ENCODE measurements at places on chromosomes 2 and 18.

- no peak for DNase-seq
These were observed 53.9 kb downstream of the ANKRD44 start for GRCh38 chr2:197256547-197257170.

DNA sequence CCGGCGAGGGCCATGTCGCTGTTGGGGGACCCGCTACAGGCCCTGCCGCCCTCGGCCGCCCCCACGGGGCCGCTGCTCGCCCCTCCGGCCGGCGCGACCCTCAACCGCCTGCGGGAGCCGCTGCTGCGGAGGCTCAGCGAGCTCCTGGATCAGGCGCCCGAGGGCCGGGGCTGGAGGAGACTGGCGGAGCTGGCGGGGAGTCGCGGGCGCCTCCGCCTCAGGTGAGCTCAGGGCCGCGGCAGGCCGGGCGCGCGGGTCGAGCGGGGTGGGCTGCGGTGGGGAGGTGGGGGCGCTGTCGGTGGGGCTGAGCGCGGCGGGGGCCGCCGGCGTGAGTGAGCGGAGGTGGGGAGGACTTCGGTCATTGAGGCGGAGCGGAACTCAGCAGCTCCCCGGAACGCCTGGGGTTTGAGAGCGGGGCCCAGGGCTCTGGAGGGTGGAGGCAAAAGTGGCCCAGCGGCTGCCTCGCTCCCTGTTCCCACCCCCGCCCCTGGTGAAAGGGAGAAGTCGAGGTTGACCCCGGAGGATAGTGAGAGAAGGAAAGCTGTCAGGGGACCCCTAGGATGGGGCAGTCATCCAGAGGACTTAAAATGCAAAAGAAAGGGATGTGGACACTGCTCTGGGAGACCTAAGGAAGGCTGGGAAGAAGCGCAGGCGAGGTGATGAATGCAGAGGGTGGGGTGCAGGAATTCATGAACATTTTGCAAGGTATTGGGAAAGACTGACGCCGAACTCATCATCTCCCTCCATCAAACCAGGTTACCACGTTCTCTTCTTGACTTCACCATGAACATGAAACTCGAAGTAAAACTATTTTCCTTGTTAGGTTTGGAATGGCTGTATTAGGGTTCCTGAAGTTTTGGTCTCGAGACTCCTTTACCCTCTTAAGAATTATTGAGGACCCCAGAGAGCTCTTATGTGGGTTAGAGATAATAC is 633 bp downstream of the MALT1 start:
- no peak for DNase-seq

DNA sequence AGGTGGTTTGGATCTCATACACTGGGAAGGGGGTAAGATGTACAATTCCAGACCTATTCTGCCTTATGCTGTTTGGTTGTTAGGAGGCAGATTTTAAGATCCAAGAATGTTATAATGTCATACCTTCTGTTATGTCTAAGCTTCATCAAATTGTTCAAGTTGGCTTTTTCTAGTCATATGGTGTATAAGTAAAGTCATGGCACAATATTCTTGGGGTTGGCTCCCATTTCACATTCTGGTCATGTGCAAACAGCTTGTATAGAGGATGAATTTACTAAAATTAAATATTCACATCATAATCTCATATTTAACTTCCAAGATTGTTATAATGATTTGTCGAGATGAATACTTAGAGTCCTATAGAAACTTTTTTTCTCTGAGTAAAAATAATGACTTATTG is 424.9 kb upstream of the HNMT start:
- no peak for DNase-seq

DNA sequence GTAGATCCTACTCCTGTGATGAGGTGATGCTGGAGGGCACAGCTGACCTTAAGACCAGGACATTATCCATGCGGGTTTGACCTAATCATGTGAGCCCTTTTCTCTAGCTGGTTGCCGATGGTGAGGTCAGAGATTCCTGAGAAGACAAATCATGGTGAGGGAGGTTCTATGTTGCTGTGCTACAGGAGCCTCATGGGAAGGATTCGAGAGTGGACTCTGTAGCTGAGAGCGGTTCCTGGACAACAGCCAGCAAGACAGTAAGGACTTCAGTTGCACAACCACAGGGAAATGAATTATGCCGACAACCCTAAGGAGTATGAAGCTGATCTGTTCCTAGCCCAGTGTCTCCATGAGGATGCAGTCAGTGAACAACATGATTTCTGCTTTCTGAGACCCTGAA is 80.4 kb downstream of the EPB41L3 start:
- DNase-seq = no peak

DNA sequence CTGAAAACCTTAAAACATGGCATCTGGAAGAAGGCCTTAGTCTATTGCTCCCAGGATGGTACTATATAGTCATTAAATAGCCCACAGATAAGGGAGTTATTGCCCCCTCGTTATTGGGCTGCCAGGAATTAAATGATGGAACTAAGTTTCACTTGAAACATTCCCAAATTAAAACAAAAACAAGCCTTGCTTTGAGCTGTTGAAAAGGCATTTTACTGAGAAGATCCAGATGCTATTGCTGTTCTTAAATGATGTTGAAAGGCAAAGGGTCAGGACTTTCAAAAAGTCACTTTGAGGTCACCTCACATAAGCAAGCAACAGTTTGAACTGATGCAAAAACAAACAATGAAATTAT is 2.0 kb upstream of the AMMECR1L start:
- no peak for DNase-seq

DNA sequence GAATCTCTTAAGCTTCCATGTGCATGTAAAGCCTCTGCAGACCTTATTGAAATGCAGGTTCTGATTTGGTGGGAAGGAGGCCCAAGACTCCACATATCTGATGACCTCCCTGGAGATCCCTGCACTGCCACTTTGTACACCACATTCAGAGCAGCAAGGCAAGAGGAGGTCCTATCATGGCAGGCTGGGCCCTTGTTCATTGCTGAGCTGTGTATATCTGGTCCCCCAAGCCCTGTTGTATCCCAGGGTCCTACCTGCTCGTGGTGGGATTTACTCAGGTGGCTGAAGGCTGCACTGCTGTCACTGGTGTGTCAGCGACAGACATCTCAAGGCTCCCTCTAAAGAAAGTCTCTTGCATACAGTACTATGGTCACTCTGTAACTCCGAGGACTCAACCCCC is 114.2 kb downstream of the ST6GAL2 start:
- no peak for DNase-seq

DNA sequence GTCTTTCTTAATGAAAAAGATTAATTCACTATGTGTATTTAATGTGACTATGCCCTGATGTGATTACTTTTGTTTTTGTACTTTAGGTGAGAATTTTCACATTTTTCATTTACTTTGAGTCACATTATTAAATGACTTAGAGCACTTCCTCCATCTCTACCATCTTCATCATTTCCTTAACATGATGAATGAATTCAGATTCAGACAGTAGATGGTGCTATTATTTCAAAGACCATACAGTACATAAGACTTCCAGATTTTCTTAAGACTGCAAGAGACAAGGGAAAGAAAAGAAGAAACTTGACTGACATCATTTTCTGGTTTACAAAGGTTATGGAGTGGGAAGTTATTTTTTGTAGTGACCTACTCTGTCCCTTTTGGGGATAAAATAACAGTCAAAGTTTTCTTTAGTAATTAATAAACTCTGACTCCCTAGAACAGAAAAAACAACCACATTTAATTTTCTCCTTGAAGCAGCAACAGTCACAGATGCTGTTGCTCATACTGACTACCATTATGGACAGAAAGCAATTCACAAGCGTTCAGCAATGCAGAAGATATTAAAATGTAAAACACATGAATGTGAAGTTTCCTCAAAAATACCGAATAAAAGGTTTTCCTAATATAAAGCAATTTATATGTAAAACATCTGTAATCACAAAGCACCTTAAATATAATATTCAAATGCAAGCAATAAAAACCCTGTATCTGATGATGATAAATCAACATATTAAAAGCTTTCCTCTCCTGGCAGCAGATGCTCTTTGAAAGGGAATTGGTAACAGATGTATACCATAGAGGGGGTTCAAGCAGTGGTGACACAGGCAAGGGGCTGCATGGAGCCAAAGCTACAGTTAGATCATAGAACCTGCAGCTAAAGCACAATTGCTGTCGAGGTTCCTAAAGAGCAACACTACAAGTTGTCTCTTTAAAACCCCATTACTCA is 1010.9 kb upstream of the NXPH2 start:
- no peak for DNase-seq

GRCh38 chr2:202009019-202009481 is 24.6 kb upstream of the FZD7 start:
- no peak for DNase-seq

- no peak for DNase-seq
These were observed 896 bp upstream of the SLC8A1 start for GRCh38 chr2:40452786-40453185.

- no peak for DNase-seq
These were observed 303.1 kb upstream of the FBXO11 start for GRCh38 chr2:48209214-48209885.

DNA sequence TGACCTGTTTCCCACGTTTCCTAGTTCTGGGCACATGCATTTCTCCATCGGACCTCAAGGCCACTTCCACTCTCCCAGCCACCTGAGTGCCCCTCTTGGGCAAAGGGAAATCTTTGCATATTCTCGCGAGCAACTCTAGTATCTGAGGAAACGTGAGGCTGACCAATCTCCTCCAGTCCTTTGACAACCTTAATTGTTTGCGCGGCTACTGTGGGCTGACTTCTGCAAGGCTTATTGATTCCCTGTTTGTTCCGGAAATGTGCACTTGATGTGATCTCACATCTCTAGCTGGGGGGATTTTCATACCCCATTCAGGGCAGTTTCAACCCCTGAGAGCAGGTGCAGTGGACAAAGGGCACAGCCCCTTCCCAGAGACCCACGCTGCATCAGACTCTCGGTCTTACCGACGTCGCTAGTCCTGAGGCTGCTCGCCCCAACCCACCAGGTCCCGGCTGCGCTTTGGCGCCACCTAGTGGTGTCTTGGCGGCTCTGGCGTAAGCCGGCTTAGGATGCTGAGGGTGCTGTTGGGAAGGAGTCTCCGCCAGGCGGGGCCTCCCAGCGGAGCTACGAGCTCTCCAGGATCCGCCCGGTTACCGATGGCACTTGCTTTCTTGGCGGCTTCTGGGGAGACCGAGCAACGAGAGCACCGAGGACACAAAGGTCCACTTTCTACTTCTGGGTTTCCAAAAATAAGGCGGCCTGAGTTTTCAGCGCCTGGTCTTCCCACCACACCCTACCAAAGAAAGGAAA is 24.8 kb upstream of the SPR start:
- peak; percentile 92 for DNase-seq

- DNase-seq = no peak
These were observed 20.5 kb downstream of the SLC3A1 start for GRCh38 chr2:44295633-44296359.

GRCh38 chr2:65033178-65033577 is 23.0 kb upstream of the CEP68 start:
- no peak for DNase-seq

DNA sequence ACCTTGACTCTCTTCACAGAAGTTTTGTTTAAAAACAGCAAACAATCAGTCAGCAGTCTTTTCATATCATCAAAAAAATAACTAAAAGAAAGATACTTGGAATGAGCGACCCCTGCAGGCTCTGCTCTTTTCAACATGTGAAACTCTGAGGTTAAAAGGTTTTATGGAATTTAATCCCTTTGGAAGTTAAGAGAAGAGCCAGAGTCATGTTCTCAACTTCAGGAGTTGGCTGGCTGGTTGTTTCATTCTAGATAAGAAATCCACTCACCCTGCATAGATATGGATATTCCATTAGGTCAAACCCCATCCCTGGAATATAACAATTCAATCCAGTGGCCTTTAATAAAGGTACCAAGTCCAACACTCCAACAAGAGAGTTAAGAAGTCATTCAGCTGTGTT is 115.6 kb upstream of the RMDN2 start:
- no peak for DNase-seq

Data from activated naive CD8-positive, alpha-beta T cell treated with anti-CD3 and anti-CD28 coated beads, Interleukin-2, amount 10 ng/mL, durations not matched to agents 7 days and 5 days (primary cell).